ENCODE measurements at places on chromosomes 16 and 17.

DNA sequence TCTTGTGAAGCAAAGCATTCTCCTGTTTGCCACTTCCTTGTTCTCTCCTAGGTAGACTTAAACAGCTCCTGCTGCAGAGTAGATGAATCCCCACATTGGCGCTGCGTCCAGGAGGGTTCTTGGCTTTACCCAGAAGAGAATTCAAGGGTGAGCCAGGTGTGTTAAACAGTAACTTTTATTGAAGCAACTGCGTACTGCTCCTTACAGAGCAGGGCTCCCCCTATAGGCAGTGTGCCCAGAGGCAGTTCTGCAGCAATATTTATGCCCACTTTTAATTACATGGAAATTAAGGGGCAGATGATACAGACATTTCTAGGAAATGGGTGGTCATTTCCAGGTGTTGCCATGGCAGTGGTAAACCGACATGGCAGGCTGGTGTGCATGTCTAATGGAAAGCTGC, 987.6 kb upstream of the RBFOX1 start:
- no peak for DNase-seq

DNA sequence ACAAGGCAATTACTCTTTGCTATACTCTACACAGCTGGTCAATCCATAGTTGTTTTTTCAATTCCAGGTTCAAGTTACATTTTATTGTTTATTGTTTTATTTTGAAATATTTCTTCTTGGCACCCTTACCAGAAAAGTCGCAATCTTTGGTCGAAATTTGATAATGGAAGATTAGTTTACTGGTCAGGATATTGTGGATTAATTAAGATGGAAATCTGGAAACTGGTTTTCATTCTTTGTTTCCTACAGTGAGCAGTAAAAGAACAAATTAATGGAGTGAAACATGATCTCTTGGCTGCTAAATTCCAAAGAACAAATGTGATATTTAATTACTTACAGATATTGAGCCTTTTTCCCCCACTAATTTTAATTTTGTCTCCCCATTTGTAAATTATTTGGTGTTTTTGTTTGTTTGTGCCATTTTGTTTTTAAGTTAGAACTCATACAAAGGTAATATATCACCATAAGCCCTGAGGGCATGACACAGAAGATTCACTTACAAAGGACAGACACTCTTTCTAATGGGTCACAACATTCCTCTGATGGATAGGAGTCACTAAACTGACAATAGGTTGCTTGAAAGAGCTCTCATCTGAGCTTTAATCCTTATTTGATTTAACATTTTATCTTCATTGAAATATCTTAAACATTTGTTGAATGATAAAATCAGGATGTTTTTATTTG, 700.2 kb downstream of the KCNJ2 start:
- no peak for DNase-seq

DNA sequence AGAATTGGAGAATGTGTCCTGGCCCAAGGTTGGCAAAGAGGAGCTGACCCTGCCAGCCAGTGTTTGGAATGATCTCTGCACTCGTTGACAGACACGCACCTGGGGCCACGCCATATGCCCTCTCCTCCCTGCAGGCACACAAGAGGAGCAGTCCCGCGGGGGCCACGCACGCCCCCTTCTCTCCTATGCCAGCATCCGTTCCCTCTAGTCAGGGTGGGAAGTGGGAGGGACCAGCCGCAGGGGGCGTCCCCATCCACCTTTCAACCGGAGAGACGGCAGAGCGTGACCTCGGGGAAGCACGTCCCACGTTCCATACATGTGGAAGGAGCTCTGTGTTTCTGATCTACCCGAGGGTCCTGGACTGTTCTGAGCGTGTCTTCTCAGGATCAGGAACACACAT, 86.9 kb upstream of the ZNF750 start:
- DNase-seq = no peak

DNA sequence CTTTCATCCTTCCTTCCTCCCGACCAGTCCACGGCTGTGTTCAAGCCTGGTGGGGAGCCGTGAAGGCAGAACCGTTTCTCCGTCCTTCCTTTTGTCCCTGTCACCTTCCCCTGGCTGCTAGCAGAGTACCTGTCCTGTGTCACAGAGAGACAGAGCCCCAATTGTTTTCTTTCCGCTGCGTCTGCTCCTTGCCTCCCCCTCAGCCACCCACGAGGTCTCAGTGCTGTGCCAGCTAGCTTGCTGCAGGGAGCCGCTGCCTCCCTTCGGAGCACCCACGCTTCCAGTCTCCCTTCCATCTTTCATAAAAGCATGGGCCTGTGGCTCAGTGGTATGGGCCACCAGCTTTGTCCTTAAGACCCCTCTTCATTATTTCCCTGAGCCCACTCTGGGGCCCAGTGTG, 62.2 kb downstream of the MPRIP start:
- DNase-seq = no peak

- no peak for DNase-seq
These were observed 41.8 kb downstream of the GAS7 start for GRCh38 chr17:10156599-10156947.

DNA sequence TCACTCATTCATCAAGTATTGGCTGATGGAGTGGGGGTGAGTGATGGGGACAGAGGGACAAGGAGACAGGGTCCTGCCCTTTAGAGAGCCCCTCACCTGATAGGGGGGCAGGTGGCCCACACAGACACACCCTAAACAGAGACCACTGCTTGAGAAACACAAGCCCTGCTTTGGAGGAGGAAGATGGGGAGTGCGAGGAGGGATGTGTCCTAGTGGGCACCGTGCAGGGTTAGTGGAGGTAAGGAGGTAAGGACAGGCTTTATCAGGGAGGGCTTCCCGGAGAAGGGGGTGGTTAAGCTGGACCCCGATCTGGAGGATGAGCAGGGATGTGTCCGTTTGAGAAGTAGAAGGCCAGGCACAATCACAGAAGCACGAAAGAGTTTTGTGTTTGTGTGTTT, 8.2 kb upstream of the SMTNL2 start:
- no peak for DNase-seq
